ENCODE measurements at places on chromosomes 1 and 21.

- no peak overlapping the region for H3K27ac ChIP-seq
- no peak overlapping the region for H3K4me3 ChIP-seq
- no peaks in the 10 kb centered on the region for H3K36me3 ChIP-seq
- no peaks in the 10 kb centered on the region for H3K27me3 ChIP-seq
- DNase-seq: no peak
- H3K4me1 ChIP-seq: peaks cover 5% of the 10 kb centered on the region
Measured at GRCh38 chr1:46218443-46218842, 15.3 kb downstream of the LURAP1 start.

- H3K4me3 ChIP-seq: no peak overlapping the region
- no peak for DNase-seq
- H3K4me1 ChIP-seq: no peaks in the 10 kb centered on the region
- no peaks in the 10 kb centered on the region for H3K36me3 ChIP-seq
- H3K27me3 ChIP-seq: no peaks in the 10 kb centered on the region
Measured at GRCh38 chr1:22781483-22781882, 70.8 kb downstream of the EPHB2 start.

- DNase-seq: no peak
- no peaks in the 10 kb centered on the region for H3K4me1 ChIP-seq
- H3K27ac ChIP-seq: no peak overlapping the region
- no peak overlapping the region for H3K4me3 ChIP-seq
- no peaks in the 10 kb centered on the region for H3K27me3 ChIP-seq
Measured at GRCh38 chr21:34992180-34992579, 56.9 kb downstream of the RUNX1 start.

- no peak overlapping the region for H3K4me3 ChIP-seq
- H3K4me1 ChIP-seq: no peaks in the 10 kb centered on the region
- no peaks in the 10 kb centered on the region for H3K36me3 ChIP-seq
- no peak for DNase-seq
- H3K27ac ChIP-seq: no peak overlapping the region
- H3K27me3 ChIP-seq: no peaks in the 10 kb centered on the region
Measured at GRCh38 chr1:42153624-42154023, 414 bp downstream of the GUCA2B start.

DNA sequence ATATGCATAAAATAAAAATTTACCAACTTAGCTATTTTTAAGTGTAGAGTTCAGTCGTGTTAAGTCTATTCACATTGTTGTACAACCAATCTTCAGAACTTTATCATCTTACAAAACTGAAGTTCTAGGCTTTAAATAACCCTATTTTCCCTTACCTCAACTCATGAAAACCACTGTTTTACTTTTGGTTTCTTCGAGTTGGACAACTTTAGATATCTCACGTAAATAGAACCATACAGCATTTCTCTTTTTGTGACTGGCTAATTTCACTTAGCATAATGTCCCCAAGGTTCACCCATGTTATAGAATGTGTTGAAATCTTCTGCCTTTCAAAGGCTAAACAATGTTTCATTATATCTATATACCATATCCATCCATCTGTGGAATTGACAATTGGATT lies 819.0 kb upstream of the ADGRL4 start:
- no peaks in the 10 kb centered on the region for H3K4me1 ChIP-seq
- DNase-seq: no peak
- H3K27me3 ChIP-seq: no peaks in the 10 kb centered on the region
- H3K27ac ChIP-seq: no peak overlapping the region

DNA sequence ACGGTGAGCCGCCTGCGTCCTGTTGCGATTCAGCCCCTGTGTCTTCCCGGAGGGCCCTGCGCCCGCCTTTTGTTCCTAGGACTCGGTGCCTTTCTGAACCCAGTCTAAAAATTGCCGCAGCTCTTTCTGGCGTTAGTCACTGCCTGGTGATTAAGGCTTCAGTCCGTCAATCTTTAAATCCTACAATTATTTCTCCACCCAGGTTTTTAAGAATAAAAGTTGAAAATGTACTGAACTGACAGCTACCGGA lies 16.2 kb upstream of the PDXK start:
- H3K4me3 ChIP-seq: no peak overlapping the region
- no peaks in the 10 kb centered on the region for H3K36me3 ChIP-seq
- H3K27ac ChIP-seq: no peak overlapping the region
- no peaks in the 10 kb centered on the region for H3K4me1 ChIP-seq

DNA sequence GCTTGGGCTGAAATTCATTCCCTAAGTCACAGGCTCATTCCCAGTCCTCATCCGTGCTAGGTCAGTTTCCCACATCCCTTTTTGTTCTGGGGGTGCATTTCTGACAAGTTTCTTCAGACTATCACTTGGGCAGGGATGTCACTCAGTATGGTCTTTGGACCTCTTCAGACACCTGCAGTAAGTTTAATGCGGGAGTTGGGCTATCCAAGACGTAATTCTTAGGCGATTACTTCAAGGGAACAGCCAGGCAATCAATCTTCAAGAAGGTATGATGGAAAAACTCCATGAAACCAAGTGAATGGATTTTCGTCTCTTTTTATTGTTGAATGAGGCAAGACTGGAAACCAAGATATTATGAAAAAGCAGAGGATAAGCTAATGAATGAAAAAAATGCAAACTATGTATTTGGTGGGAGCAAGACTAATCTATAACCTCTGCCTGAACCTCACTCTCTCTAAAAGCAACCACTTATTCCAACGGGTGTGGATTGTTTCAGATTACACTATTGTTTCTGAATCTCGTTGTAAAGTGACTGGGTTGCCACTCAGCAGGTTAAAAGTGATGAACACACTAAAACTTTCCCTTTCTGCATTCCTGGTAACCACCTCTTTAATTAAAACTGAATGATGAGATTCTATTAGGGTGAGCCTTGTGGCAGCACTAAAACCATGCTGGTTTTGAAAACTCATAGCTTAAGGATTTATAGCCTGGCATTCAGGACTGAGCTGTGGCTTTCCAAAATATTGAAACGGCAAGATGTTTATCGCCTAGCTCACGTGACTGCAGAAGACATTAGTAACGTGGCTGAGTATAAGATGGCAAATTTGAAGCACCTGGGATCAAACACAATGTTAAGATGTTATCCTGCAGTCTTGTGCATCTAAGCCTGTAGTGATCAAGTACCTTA lies 1.1 kb downstream of the RASAL2 start:
- peak overlapping the region; percentile 74 for H3K27ac ChIP-seq
- no peaks in the 10 kb centered on the region for H3K27me3 ChIP-seq
- H3K4me3 ChIP-seq: peak overlapping the region; percentile 94
- DNase-seq: no peak

DNA sequence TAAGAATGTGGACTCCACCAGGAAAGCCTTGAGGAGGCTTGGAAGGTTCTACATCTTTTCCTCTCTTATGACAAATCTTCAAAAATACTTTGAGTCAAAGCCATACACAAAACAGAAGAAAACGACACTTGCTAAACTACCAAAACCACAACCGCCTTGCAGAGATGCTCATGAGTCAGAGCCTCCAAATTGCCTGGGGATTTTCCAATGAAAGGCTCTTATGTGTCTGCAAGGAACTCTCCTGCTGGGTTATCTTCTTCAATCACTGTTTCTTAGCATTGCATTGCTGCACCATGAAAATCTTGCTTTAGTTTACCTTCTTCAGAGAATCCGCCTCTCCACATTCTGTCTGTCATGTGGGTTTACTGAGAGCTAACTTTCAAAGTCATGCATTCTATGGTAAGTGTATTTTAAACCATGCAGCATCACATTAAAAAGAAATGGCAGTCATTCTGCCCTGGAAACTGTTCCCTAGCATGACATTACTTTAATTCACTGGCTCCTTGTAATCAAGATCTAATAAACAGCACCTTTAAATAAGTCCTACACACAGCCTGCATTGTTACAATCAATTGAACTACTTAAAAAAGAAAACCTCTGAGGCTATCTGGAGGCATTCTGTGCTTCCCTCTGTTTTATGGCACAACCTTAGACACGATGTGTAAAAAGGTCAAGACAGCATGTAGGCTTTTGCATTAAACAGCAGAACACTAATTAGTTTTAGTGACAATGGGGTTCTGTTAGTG lies 210.0 kb upstream of the FOXD3 start:
- DNase-seq: no peak
- H3K27ac ChIP-seq: no peak overlapping the region
- no peak overlapping the region for H3K4me3 ChIP-seq
- H3K4me1 ChIP-seq: no peaks in the 10 kb centered on the region
- peaks cover 11% of the 10 kb centered on the region for H3K27me3 ChIP-seq

DNA sequence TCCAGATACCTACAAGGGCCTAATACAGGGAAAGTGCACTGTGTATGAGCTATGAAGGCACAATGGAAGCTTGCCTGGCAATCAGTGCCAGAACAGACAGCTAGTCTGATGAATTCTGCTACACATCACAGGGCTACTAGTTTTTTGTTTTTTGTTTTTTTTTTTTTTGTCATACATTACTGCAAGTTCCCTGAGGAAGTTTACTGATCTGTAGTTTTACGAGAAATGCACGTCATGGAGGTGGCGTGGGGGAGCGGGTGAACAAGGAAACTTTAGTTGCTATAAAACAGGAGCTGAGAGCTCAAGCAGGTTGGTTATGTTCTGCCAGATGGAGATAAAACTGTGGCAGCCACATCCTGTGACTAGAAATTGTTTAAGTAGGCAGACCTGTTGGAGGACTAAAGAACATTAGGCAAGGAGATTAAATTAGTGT lies 17.7 kb downstream of the PTPRC start:
- no peak for DNase-seq
- H3K27ac ChIP-seq: peak overlapping the region; percentile 48
- no peaks in the 10 kb centered on the region for H3K36me3 ChIP-seq

GRCh38 chr1:41344708-41345159 lies 16.5 kb upstream of the FOXO6 start:
- no peak overlapping the region for H3K4me3 ChIP-seq
- DNase-seq: no peak
- H3K4me1 ChIP-seq: peaks cover 14% of the 10 kb centered on the region
- H3K27ac ChIP-seq: no peak overlapping the region

GRCh38 chr1:71190843-71191242 lies 110.0 kb upstream of the ZRANB2 start:
- H3K27me3 ChIP-seq: no peaks in the 10 kb centered on the region
- H3K36me3 ChIP-seq: no peaks in the 10 kb centered on the region
- no peak overlapping the region for H3K4me3 ChIP-seq
- H3K27ac ChIP-seq: no peak overlapping the region
- DNase-seq: no peak

DNA sequence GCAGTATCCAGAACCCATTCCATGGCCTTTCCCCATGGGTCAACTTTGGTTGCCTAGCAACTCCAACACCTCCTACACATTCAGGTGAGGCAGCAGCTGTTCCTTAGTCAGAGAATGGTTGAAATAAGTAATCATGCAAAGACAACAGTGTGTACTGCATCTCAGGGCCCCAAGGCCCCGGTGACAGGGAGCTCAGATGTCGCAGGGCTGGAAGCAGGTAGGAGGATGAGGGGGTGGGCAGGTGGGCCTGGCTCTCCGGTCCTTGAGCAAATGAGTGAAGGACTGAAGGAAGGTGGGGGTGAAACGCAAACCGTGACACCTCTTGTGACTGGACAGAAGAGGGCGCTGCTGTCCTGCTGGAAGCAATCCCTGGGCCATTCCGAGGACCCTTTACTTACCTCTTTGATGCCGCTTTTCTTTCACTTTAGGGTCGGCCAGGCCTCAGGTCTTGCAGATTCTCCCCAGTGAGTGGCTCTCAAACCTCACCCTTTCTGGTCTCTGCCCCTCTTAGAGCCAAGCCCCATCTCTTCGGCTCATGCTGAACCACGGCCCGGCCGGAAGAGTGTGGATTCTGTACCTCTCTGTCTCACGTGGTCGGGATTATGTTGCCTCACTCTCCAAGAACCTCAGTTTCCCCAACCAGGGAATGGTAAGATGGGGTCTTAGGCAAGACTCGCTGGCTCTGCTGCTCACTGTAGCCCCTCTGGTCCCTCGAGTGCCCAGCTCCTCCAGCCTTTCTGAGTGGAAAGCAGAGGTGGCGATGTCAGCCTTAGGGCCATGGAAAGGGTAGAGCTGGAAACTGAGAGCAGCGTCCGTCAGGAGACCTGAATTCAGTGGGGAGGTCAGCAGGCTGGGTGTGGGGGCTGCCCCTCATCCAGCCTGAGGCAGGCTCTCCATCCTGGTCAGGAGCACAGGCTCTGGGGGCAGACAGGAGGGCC lies 5.6 kb upstream of the KCNA10 start:
- H3K27me3 ChIP-seq: no peaks in the 10 kb centered on the region
- H3K36me3 ChIP-seq: no peaks in the 10 kb centered on the region
- DNase-seq: peak; percentile 20
- no peak overlapping the region for H3K4me3 ChIP-seq

- H3K27ac ChIP-seq: peak overlapping the region; percentile 89
- H3K36me3 ChIP-seq: no peaks in the 10 kb centered on the region
- peaks cover 42% of the 10 kb centered on the region for H3K4me1 ChIP-seq
- H3K4me3 ChIP-seq: peak overlapping the region; percentile 87
- no peak for DNase-seq
- no peaks in the 10 kb centered on the region for H3K27me3 ChIP-seq
Measured at GRCh38 chr1:87329051-87329525, 408 bp downstream of the LMO4 start.

- H3K27ac ChIP-seq: no peak overlapping the region
- no peaks in the 10 kb centered on the region for H3K36me3 ChIP-seq
- H3K4me3 ChIP-seq: no peak overlapping the region
- DNase-seq: no peak
- H3K4me1 ChIP-seq: no peaks in the 10 kb centered on the region
Measured at GRCh38 chr1:117685936-117686806, 80.3 kb downstream of the TENT5C start.

- H3K27me3 ChIP-seq: no peaks in the 10 kb centered on the region
- no peak overlapping the region for H3K27ac ChIP-seq
- H3K4me1 ChIP-seq: no peaks in the 10 kb centered on the region
- no peaks in the 10 kb centered on the region for H3K36me3 ChIP-seq
Measured at GRCh38 chr1:190747704-190748103, 270.0 kb upstream of the BRINP3 start.

- H3K27me3 ChIP-seq: no peaks in the 10 kb centered on the region
- H3K36me3 ChIP-seq: peaks cover 44% of the 10 kb centered on the region
- H3K4me3 ChIP-seq: peak overlapping the region; percentile 97
- no peak for DNase-seq
- peak overlapping the region; percentile 97 for H3K27ac ChIP-seq
Measured at GRCh38 chr1:226063977-226064815, 1.7 kb downstream of the H3-3A start.

- no peaks in the 10 kb centered on the region for H3K4me1 ChIP-seq
- no peak overlapping the region for H3K27ac ChIP-seq
- no peak overlapping the region for H3K4me3 ChIP-seq
- H3K27me3 ChIP-seq: no peaks in the 10 kb centered on the region
- no peaks in the 10 kb centered on the region for H3K36me3 ChIP-seq
Measured at GRCh38 chr1:90579212-90579802, 137.8 kb downstream of the BARHL2 start.

- no peak overlapping the region for H3K27ac ChIP-seq
- DNase-seq: no peak
- no peaks in the 10 kb centered on the region for H3K36me3 ChIP-seq
- no peaks in the 10 kb centered on the region for H3K27me3 ChIP-seq
Measured at GRCh38 chr1:236166041-236166440, 23.7 kb downstream of the GPR137B start.

DNA sequence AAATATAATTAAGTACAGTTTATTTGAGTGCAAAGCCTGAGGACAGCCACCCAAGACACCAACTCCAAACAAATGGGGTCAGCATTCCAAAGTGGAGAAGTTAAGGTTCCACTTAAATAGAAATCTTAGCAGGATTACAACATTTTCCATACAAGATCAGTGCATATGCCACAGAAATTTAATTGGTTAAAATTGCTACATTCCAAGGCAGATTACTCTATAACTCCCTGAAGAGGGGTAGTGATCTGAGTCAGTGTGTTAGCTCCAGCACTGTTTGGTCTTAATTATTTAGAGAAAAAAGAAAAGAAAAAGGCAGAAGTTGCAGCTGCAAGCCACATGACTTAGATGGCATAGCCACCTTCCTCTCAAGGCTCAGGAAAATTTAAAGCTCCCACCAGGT lies 297.5 kb downstream of the HHIPL2 start:
- H3K27me3 ChIP-seq: no peaks in the 10 kb centered on the region
- H3K36me3 ChIP-seq: no peaks in the 10 kb centered on the region
- no peak for DNase-seq
- no peaks in the 10 kb centered on the region for H3K4me1 ChIP-seq
- no peak overlapping the region for H3K4me3 ChIP-seq
